Non-pigmented ciliary epithelial cell (primary cell): ENCODE measurements at places on chromosomes 16 and 17.

GRCh38 chr17:49552070-49552751, 23.5 kb upstream of the NXPH3 start:
- DNase-seq: no peak

GRCh38 chr17:80825471-80826345, 165.9 kb upstream of the CHMP6 start:
- no peak for DNase-seq

- no peak for DNase-seq
These were observed 318.9 kb downstream of the SNX29 start for GRCh38 chr16:12295395-12295794.

- DNase-seq: no peak
These were observed 12.5 kb downstream of the CEP295NL start for GRCh38 chr17:78890498-78890897.

DNA sequence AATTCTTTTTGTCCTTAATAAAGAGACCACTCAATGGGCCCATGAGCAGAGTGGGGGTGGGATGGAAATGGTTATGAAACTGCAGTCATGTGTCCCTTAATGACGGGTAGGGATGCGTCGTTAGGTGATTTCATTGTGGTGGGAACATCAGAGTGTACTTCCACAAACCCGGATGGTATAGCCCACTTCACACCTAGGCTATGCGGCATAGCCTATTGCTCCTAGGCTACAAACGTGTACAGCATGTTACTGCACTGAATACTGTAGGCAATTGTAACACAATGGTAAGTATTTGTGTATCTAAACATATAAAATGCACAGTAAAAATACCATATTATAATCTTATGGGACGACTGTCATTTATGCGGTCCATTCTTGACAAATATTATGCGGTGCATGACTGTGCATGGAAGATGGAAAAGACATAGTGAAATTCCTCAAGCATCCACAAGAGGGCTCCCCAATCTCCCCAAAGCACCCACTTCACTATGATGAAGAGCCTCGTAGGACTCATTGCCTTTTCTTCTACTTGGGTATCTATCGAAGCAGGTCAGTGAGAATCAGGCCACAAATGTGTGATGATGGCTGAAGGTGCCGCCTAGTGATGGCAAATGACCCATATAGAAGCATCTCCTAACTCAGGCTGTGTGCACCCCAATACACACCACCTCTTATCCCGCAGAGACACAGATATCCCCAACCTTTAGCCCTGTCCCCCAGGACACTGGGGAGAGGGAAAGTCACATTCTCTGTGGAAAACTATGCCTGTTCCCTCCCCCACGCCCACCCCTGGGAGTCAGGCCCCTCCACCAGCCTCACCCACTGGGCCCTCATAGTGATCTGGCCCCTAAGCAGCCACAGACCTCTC, 43.5 kb downstream of the TBX21 start:
- no peak for DNase-seq

DNA sequence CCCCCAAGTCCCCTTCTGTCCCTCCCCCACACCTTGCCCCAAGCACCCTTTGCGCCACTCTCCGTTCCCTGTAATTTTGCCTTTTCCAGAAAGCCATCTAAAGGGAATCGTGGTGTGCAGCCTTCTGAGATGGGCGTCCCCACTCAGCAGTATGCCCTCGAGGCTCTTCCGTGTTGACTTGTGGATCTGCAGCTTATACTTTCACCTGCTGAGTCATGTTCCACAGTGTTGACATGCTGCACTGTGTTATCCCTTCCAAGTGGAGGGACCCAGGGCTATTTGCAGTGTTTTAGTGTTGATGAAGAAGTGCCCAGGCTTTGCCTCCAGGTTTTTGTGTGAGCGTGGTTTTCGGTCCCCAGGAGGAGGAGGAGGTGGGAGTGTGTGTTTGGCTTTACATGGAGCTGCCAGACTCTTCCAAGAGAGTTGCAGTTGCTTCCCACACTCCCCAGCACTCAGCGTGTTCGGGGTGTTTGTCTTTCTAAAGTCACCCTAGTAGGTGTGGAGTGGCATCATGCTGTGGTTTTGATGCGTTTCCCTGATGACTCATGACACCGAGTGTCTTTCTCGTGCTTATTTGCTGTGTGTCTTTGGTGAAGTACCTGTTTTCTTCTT, 32.1 kb upstream of the JPT2 start:
- peak; percentile 14 for DNase-seq

GRCh38 chr16:58515871-58516767, 802 bp downstream of the SETD6 start:
- DNase-seq: no peak

- DNase-seq: no peak
These were observed 532.8 kb upstream of the SALL1 start for GRCh38 chr16:51683882-51684281.

GRCh38 chr17:1511290-1511689, 5.1 kb downstream of the INPP5K start:
- DNase-seq: no peak

DNA sequence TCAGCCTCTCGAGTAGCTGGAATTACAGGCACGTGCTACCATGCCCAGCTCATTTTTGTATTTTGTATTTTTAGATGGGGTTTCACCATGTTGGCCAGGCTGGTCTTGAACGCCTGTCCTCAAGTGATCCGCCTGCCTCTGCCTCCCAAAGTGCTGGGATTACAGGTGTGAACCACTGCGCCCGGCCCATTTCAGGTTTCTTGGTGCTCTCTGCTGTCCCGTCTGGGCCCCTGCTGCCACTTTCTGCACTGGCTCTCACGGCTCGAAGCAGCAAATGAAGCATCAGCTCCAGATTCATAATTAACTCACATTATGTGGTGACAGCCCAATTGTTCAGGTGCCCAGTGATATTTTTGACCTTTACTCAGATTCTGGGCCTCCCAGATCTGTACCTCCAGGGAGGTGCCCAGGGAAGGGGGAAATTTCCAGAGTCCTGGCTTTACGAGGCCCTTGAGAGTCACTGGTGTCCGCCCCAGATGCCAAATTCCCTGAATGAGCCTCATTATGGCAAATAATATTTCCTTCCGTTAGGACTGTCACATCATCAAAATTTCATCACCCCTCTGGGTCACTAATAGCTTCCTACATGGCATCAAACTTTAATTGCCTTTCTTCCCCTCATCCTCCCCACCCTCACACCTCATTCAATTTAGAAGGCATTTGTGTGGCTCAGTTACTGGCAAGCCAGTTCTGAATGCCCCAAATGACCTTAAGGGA, 9.0 kb downstream of the SDK2 start:
- no peak for DNase-seq

DNA sequence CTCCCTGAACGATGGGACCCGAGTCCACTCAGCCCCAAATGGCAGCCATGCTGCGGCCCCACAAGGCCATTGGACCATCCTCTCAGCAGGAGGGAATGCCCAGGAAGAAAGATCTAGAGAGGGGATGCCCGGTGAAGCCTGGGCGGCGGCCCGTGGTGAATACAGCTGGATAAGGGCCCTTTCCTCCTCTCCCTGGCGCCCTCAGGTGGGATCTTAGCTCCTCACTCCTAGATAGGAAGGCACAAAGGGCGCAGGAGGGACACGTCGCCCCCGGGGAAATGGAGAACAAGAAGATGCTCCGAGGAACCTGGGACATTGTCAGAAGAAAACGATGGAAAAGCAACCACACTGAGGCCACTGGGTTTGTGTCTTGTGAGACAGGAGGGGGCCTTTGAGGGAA, 2.5 kb downstream of the CD300C start:
- DNase-seq: no peak

- no peak for DNase-seq
These were observed 302.9 kb downstream of the CPPED1 start for GRCh38 chr16:12500771-12501170.

DNA sequence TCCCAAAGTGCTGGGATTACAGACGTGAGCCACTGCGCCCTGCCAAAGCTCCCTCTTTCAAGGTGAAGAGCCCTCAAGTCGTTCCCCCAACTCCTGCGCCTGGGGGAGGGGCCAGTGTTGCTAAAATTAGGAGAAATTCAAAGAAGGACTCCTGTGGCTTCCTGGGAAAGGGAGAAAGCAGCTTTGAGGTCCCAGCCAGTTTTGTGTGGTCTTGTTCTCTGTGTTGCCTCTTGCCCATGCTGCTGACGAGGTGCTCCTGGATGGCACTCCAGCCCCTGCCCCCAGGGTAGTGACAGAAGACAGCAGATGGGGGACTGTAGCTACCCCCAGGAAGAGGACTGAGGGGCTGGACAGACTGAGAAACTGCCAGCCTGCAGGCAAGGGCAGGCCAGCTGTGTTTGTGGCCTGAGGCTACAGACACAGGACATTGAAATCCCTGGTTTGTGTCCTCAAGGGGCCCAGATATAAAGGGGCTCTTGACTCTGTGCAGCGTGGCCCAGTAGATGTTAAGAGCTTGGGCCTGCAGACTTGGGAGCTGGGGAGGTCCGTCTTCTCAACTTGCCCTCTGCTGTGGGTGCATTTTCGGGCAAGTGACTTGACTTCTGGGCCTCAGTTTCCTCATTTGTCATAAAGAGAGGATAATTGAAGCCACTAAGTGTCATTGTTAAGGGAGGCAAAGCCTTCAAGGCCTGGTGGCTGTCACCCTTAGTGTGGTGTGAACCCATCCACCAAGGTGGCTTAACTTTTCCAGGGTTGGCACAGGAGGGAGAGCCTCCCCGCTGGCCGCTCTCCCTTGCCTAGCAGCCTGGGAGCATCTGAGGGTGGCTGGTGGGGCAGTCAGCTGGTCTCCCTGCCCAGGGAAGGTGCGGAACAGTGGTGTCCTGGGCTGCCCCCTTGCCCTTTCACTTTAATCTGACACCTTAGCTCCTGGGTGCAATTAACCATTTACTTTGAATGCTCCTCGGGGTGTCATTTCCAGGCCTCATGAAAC, 4.1 kb downstream of the UBALD2 start:
- DNase-seq: no peak

DNA sequence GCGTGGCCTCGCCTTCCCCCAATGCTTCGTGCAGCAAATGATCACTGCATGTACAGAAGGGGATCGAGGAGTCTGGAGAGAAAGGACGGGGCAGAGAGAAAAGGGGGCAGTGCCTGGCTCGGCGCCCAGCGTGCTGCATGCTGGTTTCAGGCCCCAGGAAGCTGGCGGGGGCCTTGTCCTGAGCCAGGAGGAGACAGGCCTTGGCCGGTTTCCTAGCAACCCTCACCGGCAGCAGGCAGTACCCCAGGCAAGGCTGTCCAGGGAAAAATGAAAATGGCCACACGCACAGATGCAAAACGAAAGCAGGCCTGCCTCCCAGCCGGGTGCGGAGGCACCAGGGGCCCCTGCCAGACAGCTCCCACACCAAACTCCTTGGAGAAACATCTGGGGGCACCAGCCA, 126.3 kb downstream of the ZFHX3 start:
- DNase-seq: no peak

GRCh38 chr16:10859658-10860057, 17.3 kb upstream of the CIITA start:
- DNase-seq: no peak
